Hematopoietic multipotent progenitor cell (in vitro differentiated cells): ENCODE measurements at places on chromosomes 11 and 22.

- DNase-seq = no peak
Observed at GRCh38 chr11:95680169-95680929, 109.2 kb downstream of the FAM76B start.

DNA sequence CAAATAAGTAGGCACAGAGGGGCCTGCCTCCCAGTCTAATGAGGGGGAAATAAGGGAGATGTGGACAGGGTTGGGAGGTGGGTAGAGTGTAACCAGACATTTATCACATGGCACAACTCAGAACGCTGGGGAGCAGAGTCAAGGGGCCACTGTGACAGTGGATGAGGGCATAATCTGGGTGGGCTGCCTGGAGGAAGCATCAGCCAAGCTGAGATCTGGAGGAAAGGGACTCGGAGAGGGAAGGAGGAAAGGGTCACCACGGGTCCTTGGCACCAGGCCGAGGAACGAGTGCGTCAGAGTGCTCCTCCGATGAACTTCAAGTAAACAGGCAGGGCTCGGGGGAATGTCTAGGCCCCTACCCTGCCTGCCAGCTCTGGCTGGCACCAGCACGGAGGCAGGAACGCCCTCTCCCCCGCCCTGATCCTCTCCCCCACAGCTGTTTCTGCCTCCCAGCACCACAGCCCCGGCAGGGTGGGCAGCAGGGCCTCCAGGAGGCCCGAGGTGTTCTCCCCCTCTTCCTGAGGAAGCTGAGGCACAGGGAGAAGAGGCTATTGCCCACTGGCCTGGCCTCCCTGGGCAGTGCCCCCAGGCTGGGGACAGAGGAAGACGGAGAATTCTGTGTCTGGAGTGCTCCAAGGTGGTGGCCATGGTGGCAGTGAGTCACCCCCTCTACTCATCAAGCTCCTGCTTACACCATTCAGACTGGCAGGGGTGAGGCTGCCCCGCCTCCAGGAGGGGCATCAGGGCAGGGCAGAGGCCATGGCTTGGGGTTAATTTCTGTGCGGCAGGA lies 4.2 kb downstream of the ALDH3B1 start:
- DNase-seq = peak; percentile 68

- DNase-seq = no peak
Observed at GRCh38 chr11:124098141-124098540, 17.1 kb upstream of the VWA5A start.

- DNase-seq = no peak
Observed at GRCh38 chr22:44362249-44363012, 49.7 kb upstream of the SHISAL1 start.

DNA sequence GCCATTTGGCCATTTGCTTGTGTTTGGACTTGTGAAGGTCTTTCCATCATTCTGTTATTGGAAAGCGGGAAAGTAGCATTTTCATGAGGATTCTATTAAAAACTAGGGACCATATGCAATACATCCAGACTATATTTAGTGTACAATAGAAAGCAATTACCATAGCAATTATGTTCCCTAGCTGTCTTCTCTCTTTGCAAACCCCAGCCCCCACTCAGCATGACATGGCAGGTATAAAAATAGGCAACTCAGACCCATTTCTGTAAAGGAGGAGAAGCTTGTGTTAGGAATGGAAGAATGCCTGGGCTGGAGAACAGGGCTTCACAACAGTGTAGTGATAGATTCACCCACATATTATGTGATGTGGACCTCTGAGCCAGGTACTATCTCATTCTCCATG lies 12.4 kb downstream of the OR51B6 start:
- DNase-seq = no peak

- no peak for DNase-seq
Observed at GRCh38 chr11:29353833-29354232, 663.0 kb downstream of the KCNA4 start.

GRCh38 chr11:66287211-66287888 lies 1.6 kb downstream of the YIF1A start:
- no peak for DNase-seq

DNA sequence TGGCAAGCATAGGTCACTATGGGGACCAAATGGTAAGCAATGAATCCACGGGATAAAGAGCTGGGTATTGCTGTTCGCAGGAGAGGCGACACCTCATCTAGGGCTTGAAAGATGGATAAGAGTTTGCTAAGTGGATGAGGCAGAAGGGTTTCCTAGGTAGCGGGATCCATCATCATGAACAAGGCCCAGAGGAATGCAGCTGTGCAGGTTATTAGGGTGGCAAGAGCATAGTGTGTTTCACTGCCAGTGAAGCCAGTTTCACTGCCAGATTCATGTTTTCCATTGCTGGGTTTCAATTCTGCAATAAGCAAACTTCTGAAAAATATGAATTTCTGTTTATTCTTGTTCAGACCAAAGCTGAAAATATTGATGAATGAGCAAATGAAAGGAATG lies 27.2 kb downstream of the WEE1 start:
- no peak for DNase-seq

GRCh38 chr11:126007238-126007637 lies 55.4 kb downstream of the CDON start:
- DNase-seq = no peak

- no peak for DNase-seq
Observed at GRCh38 chr22:24498824-24499223, 3.7 kb downstream of the UPB1 start.

DNA sequence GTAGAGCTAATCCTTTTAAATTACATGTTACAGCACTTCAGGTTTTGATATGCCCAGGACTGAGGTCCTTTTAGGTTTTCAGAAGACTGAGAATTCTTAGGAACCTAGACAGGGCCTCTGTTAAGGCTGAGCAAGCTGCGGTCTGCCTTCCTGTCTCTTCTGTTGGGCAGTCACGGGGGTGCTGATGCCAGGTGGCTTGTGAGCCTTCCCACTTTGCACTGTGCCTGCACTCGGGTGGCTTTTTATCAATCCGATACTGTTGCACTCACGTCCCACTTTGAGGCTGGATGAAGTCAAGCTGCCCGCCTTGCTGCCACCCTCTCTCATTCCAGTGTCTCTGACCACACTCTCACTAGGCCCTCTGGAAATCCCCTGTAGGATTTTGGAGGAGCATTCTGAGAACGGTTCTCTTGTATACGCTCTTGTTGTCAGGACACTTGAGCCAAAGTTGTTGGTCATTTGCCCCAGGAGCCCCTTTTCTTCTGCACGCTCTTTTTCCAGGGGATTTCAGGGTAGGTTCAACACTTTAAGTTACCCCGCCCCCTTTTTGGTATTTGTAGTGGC lies 141.8 kb downstream of the TEAD1 start:
- DNase-seq = peak; percentile 26

- no peak for DNase-seq
Observed at GRCh38 chr11:3835751-3836150, 5.0 kb downstream of the RHOG start.

- no peak for DNase-seq
Observed at GRCh38 chr11:88179971-88180629, 4.9 kb upstream of the RAB38 start.

- peak; percentile 70 for DNase-seq
Observed at GRCh38 chr11:102287964-102288724, 29.1 kb upstream of the BIRC3 start.

DNA sequence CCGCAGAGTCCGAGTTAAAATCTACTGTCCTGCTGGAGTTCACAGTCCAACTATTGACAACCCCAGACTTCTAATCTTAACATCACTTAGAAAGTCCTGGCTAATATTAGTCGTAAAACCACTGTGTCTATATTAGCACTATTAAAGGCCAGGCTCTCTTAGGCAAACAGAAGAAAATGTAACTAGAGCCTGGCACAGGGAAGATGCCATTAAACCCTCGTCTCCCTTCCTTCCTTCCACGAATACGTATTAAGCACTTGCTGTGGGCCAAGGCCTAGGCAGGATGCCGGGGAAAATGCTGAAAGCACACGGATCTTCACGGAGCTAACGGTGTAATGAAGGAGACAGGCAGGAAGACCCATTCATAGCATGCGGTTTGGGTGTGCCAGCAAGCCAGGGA lies 81.5 kb upstream of the LMO1 start:
- no peak for DNase-seq

GRCh38 chr11:13885083-13885482 lies 77.4 kb upstream of the SPON1 start:
- no peak for DNase-seq

- DNase-seq = no peak
Observed at GRCh38 chr11:96309016-96309642, 33.9 kb downstream of the MAML2 start.
